ENCODE measurements at places on chromosomes 5 and 9.

DNA sequence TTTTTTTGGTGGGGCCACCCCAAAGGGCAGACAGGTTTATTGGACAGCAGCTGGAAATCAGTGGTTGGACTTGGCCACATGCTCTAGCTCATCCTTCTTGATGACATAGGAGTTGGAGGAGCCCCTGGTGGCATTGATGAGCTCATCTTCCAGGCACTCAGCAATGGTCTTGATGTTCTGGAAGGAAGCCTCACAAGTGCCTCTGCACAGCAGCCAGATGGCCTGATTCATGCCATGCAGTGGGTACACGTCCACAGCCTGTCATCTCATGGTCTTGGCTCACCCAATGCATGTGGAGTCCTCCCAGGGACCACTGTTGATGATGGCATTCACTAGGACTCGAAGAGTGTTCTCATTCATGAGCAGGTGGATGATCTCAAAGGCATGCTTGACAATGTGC is 11.3 kb upstream of the RCL1 start:
- no peak for DNase-seq

GRCh38 chr5:1549475-1550030 is 25.8 kb upstream of the LPCAT1 start:
- DNase-seq: no peak

DNA sequence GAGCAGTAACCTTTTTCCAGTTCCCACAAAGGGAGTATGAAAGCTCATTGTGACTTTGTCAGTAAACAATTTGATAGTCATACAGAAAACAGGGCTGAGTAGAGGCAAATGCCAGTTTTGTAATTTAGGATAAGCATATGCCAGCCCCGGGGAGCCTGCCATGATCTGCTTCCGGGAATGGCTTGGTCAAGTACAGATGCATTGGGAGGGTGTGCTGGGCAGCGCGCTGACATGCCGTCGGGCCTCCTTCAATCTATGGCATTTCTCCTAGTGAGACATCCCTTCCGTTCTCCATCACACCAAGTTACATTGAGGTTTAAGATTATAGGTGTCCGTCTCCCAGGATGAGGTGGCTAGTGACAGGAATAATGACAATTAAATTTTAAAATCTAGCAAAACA is 48.6 kb downstream of the GNA14 start:
- no peak for DNase-seq

- DNase-seq: no peak
Measured at GRCh38 chr5:133775584-133776304, 163.4 kb upstream of the FSTL4 start.

DNA sequence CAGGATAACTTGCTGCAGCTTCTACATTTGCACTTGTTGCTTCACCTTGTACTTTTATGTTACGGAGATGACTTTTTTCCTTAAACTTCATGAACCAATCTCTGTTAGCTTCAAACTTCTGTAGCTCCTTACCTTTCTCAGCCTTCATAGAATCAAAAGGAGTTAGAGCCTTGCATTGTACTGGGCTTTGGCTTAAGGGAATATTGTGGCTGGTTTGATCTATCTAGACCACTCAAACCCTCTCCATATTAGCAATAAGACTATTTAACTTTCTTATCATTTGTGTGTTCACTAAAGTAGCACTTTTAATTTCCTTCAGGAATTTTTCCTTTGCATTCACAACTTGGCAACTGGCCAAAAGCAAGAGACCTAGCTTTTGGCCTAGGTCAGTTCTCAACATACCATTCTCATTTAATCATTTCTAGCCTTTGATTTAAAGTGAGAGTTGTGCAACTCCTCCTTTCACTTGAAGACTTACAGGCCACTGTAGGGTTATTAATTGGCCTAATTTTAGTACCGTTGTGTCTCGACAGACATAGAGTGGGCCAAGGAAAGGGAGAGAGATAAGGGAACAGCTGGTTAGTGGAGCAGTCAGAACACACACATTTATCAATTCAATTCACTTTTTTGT is 63.7 kb downstream of the SHOC1 start:
- no peak for DNase-seq

DNA sequence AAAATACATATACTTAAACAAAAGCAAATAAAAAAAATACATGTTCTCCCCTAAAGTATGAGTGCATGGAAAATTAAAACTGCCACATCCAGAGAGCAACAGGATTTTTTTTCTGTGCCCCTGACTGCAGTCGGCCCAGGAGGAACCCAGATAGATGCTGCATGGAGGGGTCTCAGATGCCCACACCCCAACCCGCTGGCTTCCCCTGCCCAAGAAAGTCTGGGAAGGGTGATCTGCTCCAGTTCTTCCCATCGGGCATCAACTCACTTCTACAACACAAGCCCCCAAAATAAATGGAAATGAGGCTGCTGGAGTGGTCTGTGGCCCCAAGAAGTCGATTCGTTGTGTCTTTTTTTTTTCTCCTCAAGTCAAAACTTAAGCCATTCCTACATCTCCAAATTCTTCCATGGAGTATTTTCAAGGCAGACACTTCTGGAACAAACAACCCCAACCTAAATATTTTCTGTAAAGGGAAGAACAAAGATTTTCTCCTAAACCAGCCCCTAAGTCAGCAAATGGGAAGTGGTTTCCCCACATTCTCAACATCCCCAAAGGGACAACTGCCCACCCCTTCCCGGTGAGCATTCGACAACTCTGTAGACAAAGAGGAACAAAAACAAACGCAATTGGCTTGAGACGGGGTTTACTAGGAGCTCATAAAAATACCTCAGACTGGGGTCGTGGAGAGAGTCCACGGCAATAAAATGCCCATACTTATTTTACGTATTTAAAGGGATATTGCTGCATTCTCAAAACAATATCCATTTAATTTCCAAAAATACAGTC is 46.7 kb downstream of the ROR2 start:
- no peak for DNase-seq

Data from activated T-helper 1 cell treated with Interleukin-2 at 50 U/mL for 16 hours (primary cell).